AG04449 (cell line): ENCODE measurements at places on chromosomes 3 and 15.

GRCh38 chr3:149023951-149024350 lies 32.6 kb downstream of the GYG1 start:
- DNase-seq: no peak

DNA sequence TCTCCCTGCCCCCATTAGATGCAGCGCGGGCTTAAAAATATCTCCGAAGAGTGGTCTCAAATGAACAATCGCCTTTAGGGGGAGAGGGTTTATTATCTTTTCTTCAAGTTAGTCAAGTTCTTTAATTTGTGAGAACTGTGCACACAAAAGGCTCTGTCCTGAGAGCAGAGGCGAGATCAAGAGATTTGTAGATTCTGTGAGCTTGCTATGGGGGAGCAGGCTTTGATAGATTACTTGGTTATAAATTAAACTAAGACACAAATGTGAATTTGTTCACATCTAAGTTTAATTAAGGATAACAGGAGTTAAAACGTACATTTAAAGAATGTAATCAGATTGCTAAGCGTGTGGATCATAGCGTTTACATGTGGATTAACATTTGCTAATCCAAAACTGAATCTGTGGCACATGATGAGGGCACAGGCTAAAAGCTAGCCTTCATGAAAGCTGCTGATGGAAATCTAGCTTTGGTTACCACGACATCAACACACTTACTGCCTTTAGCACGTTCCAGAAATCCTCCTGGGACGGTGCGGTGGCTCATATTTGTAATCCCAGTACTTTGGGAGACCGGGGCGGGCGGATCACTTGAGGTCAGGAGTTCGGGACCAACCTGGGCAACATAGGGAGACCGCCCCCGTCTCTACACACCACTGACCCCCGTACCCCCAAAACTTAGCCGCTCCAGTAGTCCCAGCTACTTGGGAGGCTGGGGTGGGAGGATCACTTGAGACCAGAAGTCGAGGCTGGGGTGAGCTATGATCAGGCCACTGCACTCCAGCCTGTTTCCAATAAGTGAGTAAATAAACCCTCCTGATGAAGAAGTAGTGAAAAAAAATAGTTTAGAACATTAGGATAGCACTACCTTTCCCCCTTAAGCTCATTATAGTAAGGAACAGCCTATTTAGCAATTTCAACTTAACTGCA lies 1.0 kb upstream of the PRTG start:
- DNase-seq: no peak

GRCh38 chr15:72313881-72314280 lies 6.1 kb downstream of the CELF6 start:
- no peak for DNase-seq

GRCh38 chr15:70754862-70755261 lies 8.5 kb downstream of the UACA start:
- DNase-seq: no peak

DNA sequence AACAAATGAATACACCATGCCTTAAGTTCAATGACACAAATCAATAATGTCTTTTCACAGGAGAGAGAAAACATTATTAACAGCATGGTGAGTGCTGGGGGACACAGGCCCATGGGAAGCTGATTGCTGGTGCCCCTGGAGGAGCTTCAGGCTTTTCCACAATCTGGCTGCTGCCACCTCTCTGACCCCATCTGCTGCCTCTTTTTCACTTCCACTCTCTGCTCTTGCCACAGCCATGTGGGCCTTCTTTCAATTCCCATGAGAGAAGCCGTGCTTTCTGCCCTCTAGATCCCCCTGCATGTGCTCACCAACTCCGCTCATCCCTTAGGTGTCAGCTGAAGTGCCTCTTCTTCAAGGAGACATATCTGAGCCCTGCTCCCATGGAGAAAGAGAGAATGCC lies 21.0 kb upstream of the CTXND1 start:
- no peak for DNase-seq

- no peak for DNase-seq
Observed at GRCh38 chr15:33125894-33126537, 68.5 kb downstream of the FMN1 start.

- DNase-seq: no peak
Observed at GRCh38 chr3:171163101-171164066, 136.9 kb upstream of the SLC2A2 start.

DNA sequence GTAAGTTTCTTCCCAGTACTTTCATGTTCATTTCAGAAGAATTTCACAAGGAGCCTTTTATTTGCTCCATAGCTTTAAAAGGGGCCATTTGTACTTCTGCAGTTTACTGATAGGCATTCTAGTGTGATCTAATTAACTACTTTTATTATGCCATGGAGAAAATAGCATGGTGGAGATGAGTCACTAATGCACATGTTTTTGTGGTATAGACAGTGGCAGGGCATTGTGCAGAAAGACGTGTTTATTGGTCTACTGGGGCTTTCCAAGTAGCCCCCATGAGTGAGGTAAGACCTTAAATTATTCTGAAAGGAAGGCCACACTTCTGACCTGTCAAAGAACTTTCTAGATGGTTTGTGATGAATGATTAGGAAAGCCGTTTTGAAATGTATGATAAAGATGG lies 810.0 kb upstream of the NR2F2 start:
- DNase-seq: no peak

DNA sequence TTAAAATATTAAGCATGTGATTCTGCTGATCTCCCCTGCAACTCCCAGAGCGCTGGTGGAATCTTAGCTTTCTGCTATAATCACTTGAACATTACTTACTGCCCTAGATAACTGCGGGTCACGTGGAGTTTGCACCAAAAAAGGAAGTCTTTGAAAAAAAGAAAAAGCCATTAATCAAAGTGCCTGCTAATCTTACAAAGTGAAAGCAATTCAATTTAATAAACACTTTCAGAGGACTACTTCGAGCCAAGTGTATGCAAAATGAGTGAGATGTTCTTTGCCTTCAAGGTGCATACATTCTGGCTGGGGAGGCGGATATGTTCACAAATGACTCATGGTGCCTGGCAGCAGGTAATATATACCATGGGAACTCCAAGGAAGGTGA lies 109.9 kb upstream of the GAP43 start:
- DNase-seq: no peak

GRCh38 chr3:148307443-148307843 lies 390.3 kb upstream of the AGTR1 start:
- no peak for DNase-seq

DNA sequence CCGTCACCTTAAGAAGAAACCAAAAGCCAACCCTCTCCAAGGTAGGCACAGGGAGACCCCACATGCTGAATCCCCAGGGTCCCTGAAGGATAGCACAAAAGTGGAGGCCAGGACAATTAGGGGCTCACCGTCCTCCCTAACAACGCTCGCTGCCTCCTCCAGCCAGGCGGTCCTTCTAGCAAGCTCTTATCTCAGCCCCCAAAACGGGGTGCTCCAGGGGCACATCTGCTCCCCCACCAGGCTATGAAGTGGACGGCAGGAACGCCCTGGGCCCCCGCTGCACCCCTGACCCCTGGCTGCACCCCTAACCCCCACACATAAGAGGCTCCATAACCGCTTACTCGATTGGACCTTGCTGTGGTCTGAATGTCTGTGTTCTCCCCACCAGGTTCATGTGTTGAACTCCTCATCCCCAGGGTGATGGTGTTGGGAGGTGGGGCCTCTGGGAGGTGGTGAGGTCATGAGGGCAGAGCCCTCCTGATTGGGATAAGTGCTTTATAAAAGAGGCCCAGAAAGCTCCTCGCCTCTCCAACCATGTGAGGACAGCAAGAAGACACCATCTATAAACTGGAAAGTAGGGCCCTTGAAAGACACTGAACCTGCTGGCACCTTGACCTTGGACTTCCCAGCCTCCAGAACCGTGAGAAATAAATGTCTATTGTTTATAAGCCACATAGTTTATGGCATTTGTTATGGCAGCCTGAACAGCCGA lies 153.3 kb downstream of the NUP210 start:
- DNase-seq: no peak

GRCh38 chr3:189419683-189420082 lies 211.5 kb upstream of the TP63 start:
- DNase-seq: no peak

GRCh38 chr3:113374078-113374477 lies 67.2 kb downstream of the CFAP44 start:
- no peak for DNase-seq

DNA sequence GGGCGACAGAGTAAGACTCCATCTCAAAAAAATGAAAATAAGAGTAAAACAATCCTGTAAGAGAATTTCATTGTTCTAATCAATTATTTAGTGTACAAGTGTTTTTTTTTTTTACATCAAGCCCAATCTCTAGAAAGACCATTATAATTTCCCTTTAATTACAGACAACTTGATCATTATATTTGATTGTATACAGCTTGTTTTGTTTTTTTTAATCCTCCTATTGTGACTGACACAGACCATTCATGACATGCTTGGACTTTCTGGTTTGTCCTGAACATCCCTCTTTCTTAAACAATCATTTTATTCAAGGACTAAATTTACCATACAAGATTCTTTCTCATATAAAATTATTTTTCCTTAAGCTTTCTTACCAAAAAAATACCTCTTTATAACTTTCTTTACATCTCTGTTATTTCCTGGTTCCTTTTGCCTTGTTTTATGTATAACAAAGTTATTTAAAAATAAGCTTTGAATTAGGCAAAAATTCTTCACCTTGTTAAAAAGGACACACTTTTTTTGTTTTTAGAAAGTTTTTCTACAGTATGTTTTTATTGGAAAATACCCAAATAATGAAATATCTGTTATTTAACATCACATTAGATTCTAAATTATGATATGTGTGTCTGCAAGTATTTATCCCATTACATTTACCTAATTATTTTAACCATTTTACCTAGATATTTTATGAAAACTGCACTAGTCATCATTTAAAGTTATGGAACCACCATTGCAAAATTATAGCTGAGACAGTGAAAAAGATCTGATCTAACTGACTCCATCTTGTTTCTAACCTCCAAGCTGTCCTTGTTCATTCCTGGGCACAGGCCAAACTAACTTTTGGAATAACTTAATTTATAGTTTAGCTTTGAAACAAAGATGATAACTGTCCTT lies 26.1 kb upstream of the GFM1 start:
- no peak for DNase-seq

DNA sequence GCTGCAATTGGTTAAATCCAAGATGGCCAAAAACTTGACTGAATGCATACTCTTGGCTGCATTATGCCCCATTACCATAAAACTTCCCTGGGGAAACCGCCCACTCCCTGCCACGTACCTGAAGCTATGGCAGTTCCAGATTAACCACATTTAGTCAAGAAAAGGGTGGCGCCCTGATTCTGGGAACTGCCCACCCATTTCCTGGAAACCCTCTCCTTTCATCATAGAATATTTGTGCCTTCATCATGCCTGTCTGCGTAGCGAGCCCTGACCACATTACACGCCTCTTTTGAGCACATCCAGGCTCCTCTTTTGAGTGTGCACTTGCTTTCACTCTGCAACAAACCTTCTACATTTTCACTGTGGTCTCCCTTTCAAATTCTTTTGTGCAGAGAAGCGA lies 5.2 kb downstream of the LINS1 start:
- no peak for DNase-seq

DNA sequence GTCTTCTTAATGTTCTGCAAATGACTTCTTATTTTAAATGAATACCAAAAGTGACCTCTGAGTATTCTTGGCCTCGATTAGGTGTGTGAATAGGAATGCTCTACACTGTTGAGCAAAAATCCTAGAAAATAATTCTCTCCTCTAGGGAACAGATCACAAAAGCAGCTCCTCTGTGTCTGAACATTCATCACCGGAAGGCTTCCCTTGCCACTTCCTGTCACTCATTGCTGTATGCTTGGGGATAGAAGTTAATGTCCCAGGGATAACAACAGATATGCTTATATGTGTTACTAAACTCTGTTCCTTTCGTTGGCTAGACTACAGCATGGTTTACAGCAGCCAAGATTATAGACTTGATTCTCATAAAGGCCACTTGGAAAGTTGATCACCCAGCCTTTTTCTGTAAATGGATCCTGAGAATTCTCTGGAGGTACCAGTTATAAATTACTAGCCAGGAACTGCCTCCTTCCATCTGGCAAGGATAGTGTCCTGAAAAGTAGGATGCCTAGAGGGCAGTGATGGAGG lies 16.0 kb upstream of the PTX3 start:
- no peak for DNase-seq

GRCh38 chr15:100341239-100341749 lies 481 bp downstream of the ADAMTS17 start:
- no peak for DNase-seq

- no peak for DNase-seq
Observed at GRCh38 chr15:93170329-93170728, 81.3 kb upstream of the RGMA start.

GRCh38 chr3:131283862-131284261 lies 97.7 kb upstream of the NUDT16 start:
- DNase-seq: no peak

DNA sequence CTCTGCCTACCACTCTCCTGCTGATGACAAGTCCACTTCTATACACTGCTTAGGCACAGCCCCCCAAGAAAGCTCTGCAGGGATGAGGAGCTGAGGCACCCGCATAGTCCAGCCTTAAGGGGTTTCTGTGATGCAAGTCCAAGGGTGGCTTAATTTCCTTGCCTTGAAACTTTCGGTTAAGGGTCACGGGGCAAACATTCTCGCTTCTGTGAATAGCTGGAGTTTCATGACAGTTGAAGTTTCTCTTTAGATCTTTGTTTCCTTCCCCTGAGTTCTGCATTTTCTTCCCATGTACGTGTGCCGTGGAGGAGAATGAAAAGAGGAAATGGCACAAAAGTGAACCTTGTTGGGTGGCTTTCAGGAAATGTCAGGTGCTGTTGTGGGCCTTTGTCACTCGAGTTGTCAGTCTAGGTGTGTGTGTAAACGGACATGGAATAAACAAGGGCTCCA lies 7.0 kb downstream of the GPR160 start:
- no peak for DNase-seq

GRCh38 chr3:180762866-180763265 lies 83.6 kb upstream of the CCDC39 start:
- no peak for DNase-seq

GRCh38 chr15:101242160-101242998 lies 9.5 kb downstream of the CHSY1 start:
- no peak for DNase-seq

- DNase-seq: no peak
Observed at GRCh38 chr15:80199869-80200268, 47.1 kb downstream of the FAH start.

- no peak for DNase-seq
Observed at GRCh38 chr3:12759693-12760565, 870 bp upstream of the TMEM40 start.

DNA sequence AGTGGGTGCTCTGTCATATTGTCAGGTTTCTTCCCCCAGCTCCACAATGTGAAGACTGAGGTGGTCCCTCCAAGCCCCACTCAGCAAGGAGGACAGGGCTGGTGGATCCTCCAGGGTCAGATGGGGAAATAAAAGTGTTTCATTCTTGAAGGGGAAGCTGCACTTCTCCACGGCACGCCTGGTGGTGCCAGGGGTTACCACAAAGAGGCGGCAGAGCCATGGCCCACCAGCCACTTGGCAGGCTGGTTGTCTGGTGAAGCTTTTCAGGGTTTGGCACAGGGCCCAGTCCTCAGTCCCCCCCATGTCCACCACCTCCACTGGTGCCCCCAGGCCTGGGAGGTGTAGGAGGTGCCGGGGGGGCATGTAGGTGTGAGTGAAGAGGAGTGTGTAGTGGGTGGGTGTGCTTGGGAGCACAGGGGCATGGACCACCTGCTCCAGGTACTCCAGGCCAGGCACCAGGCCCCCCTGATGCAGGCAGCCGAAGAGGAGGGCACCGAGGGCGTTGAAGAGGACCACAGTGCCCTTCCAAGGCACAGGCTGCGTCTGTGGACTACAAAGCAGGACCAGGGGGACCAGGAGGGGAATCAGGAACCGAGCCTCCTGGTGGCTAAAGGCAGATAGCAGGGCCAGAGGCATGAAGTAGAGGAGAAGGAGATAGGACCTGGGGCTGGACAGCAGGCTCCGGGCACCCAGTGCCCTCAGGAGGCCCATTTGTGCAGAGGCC lies 5.0 kb upstream of the NCBP2 start:
- DNase-seq: no peak

GRCh38 chr3:11739706-11740105 lies 96.0 kb upstream of the VGLL4 start:
- DNase-seq: no peak
